ENCODE measurements at places on chromosomes 2 and 18.

GRCh38 chr18:34562252-34562870 lies 147.7 kb upstream of the DTNA start:
- DNase-seq: no peak

GRCh38 chr2:221016551-221016950 lies 555.6 kb downstream of the EPHA4 start:
- DNase-seq: no peak

- DNase-seq: peak; percentile 28
Observed at GRCh38 chr2:85707304-85707703, 13.1 kb downstream of the GNLY start.

GRCh38 chr2:140698636-140699035 lies 1432.2 kb downstream of the LRP1B start:
- no peak for DNase-seq

DNA sequence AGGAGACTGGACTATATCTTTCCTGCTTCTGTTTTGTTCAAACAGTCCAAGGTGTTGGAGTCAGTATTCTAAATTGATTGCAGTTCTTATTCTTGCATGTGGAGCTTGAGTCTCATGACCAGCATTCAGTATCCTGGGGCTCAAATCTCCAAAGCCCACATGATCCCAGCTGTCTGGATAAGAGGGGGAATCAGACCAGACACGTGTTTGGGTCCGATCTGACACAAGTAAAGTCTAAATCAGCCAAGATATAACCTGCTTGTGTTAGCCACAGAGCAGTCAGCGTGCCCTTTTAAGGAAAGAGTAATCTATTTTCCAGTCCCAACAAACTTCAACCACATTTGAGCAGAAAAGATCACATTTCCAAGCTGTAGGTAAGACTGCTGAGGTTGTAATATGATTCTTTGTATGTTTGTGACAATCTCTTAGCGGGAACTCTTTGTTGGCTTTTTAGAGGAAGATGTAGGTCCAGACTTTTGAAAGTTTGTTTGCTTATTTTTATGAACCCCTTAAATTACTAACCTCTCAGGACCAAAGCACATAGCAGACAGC lies 334.6 kb downstream of the SLC4A3 start:
- DNase-seq: no peak

GRCh38 chr2:216423071-216423470 lies 10.8 kb downstream of the SMARCAL1 start:
- DNase-seq: no peak

GRCh38 chr2:167048829-167049228 lies 160.5 kb downstream of the XIRP2 start:
- no peak for DNase-seq

DNA sequence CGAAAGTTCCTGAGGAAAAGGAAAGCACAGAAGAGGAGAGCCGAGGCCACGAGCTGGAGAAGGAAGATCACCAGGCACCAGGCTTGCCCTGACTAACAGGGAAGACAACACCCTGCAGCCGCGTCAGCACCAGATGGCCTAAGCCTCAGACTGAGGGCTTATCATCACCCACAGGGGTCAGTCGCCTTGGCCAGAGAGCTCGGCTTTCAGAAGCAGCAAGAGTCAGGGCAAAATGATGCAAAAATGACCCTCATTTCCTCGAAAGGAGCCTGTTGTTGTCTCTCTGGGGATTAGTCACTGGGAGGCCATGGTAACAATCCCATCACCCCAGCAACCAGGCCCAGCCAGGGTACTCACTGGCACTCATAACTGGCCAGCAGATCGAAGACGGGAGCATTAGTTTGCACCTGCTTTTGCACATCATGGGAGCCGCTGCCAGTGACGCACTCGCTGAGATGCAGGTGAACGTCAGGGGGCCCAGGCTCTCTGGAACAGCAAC lies 42.7 kb upstream of the ZFP36L2 start:
- DNase-seq: no peak

GRCh38 chr2:26243470-26244308 lies 743 bp downstream of the HADHA start:
- no peak for DNase-seq

DNA sequence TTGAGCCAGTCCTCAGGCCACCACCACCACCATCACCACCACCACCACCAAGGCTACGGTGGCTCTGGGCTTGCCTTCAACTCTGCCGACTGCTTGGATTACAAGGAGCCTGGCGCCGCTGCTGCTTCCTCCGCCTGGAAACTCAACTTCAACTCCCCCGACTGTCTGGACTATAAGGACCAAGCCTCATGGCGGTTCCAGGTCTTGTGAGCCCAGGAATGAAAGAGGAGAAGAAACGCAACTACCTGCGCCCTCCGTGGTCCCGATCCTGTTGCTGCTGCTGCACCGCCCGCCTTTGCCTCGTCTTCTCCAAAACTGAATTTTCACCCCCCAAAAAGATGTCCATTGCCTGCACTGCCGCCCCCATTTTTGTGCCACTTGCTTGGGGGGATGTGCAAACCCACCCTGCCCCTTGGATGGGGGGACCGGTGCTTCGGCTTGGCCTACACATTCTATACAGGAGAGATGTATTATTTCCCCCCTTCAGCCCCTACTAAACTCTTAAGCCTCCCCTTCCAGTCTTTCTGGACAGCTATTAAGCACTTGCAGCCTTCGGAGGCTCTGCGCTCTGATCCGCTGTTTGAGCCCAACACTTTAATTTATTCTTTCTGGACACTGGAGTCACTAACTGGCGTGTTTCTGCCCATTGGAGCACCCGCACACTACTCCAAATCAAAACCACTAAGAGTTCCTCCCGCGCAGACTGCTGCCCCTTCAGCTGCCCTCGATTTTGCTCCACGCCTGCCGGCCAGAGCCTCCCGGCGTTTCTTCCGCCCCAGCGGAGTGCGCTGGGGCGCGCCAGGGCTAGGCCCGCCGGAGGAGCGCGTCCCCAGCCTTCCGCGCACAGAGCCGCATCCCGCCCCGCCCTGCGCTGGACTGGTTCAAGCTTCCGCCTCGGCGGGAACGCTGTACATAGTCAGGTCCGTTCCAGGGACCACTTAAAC lies 5.7 kb downstream of the OTX1 start:
- no peak for DNase-seq

DNA sequence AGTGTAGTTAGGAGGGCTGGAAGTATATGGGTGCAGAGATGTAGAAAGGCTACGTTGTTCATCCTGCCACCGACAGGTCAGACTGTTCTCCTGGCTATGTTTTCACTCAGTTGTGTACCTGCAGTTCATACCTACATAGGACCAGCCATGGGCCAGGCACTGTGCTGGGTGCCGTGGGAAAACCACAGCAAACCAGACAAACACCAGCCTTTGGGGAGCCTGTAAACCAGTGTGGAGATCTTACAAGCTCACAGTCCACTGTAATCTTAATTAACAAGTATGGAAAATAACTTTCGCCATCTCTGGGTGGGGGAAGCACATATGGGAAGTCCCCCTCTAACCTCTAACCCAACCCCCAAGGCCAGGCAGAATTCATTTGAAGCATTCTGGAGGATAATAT lies 12.7 kb downstream of the NCK2 start:
- no peak for DNase-seq

DNA sequence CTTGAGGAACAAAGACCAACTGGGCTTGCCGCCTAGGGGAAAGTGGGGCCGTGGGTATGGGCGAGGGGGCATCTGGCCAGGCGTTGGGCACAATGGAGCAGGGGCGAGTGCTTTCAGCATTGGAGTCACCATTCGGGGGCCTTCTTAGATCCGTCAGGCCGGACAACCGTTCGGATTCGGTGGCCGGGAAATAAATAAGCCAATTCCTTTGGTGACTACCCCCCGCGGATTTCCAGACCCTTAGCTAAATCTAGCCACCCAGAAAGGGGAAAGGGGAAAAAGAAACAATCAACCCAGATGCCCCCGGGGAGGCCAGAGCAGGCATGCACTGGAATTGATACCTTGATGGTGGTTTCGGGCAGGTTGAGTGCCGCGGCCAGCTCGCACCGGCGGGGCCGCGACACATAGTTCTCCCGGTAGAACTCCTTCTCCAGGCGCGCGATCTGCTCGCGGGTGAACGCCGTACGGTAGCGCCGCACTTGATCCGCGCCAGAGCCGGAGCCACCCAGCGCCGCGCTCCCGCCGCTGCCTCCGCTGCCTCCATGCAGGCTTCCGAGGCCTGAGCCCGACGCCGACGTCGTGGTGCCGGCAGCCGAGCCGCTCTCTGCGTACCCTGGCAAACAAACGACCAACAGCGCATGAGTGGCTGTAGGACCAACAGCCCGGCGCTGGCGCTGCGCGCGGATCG lies 1.8 kb downstream of the EVX2 start:
- DNase-seq: no peak

- DNase-seq: no peak
Observed at GRCh38 chr2:136058262-136058661, 59.7 kb downstream of the CXCR4 start.

DNA sequence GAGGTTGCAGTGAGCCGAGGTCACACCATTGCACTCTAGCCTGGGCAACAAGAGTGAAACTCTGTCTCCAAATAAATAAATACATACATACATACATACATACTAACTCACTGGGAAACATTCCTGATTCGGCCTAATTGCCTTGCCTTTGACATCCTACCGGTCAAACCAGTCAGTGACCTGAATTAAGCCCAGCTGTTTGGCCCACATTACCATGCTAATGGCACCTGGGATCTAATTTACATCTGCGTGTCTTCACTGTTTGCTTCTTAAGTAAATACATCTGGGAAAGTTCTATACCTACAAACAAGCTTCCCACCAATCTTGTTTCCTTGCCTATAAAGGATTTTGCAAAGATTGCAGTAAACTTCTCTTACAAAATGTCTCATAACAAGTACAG lies 230.2 kb upstream of the ZC3H15 start:
- DNase-seq: no peak

DNA sequence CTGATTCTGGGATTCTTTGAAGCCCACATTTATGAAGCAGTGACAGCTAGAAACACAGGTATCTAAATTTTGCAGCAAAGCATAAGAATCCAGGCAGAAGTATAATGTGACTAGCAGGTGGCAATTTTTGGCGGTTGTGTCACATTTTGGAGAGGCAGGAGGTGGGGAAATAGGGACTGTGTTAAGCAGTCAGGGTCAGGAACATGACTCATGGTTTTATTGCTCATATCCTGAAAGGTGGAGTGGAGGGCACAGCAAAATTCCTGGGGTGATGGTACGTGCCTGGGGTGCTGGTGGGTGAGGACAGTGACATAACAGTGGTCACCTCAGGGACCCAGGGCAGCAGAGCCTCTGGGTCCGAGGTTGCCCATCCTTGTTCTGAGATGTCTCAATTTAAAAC lies 63.5 kb upstream of the TTN start:
- no peak for DNase-seq

GRCh38 chr18:48191494-48191893 lies 217.7 kb downstream of the ZBTB7C start:
- no peak for DNase-seq

- DNase-seq: no peak
Observed at GRCh38 chr2:238947920-238948710, 100.2 kb downstream of the TWIST2 start.

GRCh38 chr18:43481069-43481468 lies 203.8 kb upstream of the SYT4 start:
- DNase-seq: no peak

GRCh38 chr2:29222381-29223179 lies 107.4 kb downstream of the CLIP4 start:
- DNase-seq: no peak

- no peak for DNase-seq
Observed at GRCh38 chr2:86464652-86465051, 23.5 kb downstream of the KDM3A start.
